Mesenteric fat pad (tissue), 1 donor: ENCODE measurements at places on chromosomes 13 and 19. TPM values are rescaled to one million over a fixed set of nuclear protein-coding genes. Genes with fewer than 3 reads are reported as not detected.

WDR18 gene
- 20.6 TPM for total RNA-seq

PEAK3 gene
- total RNA-seq, result 2.6 TPM

MYO9B gene
- 103 TPM for total RNA-seq

C13orf42 gene
- not detected for total RNA-seq

VSIG10L gene
- 2.4 TPM for total RNA-seq

PTGIR gene
- total RNA-seq, result 7.2 TPM

PCDH20 gene
- 0.10 TPM for total RNA-seq

SLC17A7 gene
- 2.3 TPM for total RNA-seq

CATSPERD gene
- total RNA-seq, result not detected

CFAP97D2 gene
- total RNA-seq, result not detected

GARIN5A gene
- 0.35 TPM for total RNA-seq

EFNA2 gene
- not detected for total RNA-seq

LILRB4 gene
- total RNA-seq, result 14.2 TPM

CLEC17A gene
- total RNA-seq, result not detected

FGF22 gene
- total RNA-seq, result 0.22 TPM

ZNF274 gene
- 20.5 TPM for total RNA-seq

GRAMD1A gene
- total RNA-seq, result 76.8 TPM

MBD3L3 gene
- not detected for total RNA-seq

TSHZ3 gene
- 12.6 TPM for total RNA-seq

ZNF582 gene
- total RNA-seq, result 3.1 TPM
